NB4 (cell line): ENCODE measurements at places on chromosomes 5 and 9.

- no peak for DNase-seq
Measured at GRCh38 chr5:131266370-131267060, 2.7 kb downstream of the CDC42SE2 start.

DNA sequence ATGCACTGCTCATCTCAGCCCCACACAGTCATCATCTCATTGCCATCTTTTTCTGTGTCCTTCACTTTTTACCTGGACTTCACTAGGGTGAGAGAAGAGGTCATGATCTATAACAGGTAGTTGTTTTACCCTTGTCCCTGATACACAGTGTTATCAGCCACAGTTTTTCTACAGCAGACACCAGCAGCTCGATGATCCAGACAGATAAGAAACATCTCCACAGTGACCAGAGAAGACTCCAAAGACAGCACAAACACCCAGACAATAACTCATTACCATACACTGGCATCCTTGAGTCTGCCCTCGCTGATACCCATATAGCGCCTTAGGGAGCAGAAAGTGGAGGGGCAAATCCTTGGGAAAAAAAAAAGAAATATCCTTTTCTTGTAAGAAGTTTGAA is 194.1 kb downstream of the DTWD2 start:
- no peak for DNase-seq

- DNase-seq, result peak; percentile 40
Measured at GRCh38 chr5:176810081-176810597, at the start of gene UNC5A. TSS of gene UNC5A (plus strand) at chr5:176810559. CDS start at chr5:176810751, 192 bp downstream.

DNA sequence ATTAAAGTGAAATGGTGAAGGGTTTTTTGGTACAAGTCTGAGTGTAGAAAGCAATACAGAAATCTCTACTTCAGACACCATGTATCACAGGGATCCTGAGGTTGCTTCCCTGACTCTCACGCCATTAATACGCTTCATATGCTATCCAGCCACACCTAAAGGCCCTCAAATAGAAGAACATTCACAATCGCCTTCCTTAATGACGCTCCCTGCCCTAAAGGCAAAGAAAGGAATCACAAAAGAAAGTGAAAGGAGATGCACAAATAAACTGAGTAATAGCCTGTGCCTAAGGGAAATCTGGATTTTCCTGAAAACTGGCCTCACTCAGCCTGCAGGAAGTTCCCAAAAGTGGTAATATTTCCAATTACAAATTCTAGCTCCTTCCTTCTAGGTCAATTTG is 1002.7 kb upstream of the DMAC1 start:
- DNase-seq, result no peak

GRCh38 chr9:134592819-134593200 is 48.8 kb upstream of the COL5A1 start:
- DNase-seq, result no peak

- DNase-seq, result no peak
Measured at GRCh38 chr9:7209016-7209715, 451.4 kb downstream of the KDM4C start.

DNA sequence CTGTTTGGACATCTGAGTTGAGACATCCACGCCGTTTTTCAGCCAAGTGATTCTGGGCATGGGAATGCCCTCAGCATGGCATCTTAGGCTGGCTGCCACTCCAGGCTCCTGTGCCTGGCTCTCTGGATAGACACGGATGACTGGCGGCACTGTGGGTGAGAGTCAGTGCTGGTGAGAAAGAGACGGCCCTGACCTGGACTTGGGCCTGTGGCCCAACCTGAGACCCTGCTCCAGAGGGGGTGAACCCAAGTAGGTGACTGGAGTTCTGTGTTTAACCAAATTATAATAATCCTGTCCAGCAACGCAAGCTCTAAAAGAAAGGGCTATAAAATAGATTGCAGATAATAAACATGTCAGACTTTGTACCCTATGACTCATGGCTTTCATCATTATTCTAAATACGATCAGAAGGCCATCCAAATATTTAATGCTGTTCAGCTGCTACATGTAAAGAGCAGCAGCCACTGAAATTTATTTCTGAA is 173.9 kb downstream of the HSPA4 start:
- no peak for DNase-seq

DNA sequence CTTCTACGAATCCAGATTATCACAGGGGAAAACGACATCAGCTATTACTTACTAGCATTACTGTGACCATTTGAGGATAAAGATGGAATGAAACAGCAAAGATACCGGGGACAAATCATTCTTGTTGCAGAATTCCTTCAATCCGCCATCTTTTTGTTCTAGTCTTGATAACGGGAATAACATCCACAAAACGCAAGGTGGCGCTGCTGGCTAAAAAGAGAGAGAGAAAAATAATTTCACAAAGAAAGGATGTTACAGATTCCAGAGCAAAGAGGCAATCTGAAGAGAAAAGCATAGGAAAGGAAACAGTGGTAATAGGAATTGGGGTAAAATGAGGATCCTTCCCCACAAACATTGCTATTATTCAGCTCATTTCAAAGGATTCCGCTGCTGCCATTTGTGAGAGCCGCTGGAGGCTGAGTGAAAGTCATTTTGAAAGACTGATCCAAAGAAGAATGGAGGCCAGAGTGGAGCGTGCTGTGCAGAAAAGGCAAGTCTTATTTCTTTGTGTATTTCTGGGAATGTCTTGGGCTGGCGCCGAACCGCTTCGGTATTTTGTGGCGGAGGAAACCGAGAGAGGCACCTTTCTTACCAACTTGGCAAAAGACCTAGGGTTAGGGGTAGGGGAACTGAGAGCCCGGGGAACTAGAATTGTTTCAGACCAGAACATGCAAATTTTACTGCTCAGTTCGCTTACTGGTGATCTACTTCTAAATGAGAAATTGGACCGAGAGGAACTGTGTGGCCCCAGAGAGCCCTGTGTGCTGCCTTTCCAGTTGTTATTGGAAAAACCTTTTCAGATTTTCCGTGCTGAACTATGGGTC is at the start of gene PCDHB7:
Gene PCDHB7, plus strand, starts transcription at position 264 of the 824 bp plus-strand sequence. Its CDS starts 192 bp downstream, at position 456.
- peak; percentile 49 for DNase-seq

DNA sequence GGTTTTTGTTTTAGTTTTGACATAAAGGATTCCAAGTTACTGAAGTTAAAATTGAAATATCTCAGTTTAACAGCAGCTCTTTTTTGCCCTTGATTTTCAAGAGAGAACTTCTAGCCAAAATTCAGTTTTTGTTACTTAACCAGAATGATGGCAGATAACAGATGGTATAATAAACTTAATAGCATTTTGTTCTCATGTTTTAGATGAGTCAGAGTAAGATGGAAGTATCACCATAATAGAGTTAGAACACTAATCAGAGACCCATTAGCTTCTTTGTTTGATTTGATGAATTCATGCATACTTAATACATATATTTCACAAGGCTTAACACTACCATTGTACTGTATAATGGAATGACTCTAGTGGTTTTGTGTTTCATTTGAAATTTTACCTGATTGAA is 11.9 kb downstream of the ZCCHC9 start:
- no peak for DNase-seq

DNA sequence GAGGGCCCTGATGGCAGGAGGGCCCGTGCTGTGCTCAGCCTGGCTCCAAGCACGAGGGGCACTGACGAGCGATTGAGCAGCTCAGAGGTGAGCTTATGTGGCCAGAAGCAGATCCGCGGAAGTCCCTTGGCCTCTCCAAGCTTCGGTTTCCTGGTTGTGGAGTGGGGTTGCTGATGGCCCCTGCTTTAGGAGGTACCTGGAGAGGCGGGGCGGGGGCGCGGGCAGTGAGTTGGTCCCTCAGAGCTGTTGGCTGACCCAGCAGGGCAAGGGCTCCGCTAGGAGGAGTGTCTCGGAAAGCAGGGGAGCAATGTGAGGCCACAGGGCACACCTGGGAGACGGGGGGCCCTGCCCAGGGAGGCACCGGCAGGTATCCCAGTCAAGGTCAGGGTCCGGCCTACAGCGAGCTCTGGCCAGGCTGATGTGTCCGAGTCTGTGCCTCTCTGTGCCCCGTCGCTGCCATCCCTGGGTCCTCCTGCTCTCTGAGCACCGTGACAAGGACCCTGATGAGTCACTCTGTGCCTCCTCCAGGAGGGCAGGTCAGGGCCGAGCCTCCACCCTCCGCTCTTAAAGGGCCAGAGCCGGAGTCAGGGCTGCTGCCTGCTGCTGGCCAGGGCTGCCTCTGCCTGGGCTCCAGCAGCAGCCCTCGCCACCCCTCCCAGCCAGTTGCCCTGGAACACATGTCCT is 14.8 kb downstream of the NCS1 start:
- DNase-seq, result peak; percentile 77

DNA sequence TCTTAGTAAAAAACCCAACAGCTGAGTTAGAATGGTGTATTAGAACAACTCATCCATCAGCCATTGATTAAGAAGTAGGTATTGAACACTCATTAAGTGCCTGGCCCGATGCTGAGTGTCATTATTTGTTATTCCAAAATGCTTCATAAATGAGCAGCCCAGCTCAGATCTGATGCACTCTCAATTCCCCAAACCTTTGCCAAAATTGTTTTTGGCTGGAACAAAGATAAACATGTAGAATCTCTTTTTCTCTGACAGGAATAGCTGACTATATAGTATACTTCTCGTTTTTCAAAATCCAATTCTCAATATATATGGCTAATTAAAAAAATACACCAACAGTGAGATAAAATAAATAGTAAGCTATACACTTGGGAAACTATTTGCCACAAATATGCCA is 20.0 kb upstream of the ANKRD55 start:
- DNase-seq, result no peak

DNA sequence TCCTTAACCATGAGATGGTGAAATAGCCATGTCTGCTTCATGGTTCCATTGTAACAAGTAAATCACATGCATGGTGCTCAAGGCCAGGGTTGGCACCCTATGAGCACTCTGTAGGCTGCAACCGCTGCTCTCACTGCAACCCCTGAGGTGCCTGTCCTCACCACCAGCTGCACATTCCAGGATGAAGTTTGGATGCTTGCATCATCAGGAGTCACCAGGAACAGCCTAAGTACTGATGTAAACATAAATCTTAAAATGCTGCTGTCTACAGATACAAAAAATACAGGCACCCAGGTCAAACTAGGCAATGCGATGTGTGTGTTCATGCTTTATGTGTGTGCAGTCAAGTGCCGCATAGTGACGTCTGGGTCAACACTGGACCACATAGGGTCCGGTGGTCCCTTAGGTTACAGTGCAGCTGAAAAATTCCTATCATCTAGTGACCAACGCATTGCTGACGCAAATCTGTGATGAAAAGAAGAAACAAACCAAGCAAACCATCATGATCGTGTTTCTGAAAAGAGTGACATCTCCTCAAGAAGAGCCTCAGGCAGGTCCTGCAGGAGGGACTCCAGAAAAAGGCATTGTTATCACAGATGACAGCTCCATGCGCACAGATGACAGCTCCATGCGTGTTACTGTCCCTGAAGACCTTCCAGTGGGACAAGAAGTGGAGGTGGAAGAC is 234.8 kb downstream of the AUH start:
- DNase-seq, result no peak

DNA sequence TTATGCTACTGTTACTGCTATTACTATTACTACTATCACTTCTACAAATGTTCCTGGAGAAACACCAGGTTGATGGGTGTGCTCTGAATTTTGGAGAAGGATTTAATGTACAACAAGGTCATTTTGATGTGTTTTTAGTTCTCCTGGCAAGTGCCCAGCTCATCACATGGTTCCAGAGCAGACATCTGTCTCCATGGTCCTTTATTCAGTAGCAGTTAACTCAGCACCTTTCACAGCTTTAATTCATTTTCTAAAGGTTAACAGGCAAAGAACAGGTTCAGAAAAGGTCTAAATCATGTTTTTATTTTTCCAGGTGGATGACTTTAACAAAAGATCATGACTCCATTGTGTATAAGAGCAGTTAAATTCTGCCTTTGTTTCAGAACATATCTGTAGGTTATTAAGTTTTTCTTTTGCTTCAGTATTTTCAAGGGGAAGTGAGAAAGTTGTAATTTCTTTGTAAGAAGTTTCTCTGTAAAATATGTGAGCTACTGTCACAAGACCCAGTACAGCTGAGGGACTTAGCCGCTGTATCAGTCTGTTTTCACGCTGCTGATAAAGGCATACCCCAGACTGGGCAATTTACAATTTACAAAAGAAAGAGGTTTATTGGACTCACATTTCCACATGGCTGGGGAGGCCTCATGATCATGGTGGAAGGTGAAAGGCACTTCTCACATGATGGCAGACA is 41.9 kb downstream of the MTRR start:
- DNase-seq, result no peak

GRCh38 chr5:147859962-147860640 is 18.4 kb upstream of the SCGB3A2 start:
- no peak for DNase-seq

DNA sequence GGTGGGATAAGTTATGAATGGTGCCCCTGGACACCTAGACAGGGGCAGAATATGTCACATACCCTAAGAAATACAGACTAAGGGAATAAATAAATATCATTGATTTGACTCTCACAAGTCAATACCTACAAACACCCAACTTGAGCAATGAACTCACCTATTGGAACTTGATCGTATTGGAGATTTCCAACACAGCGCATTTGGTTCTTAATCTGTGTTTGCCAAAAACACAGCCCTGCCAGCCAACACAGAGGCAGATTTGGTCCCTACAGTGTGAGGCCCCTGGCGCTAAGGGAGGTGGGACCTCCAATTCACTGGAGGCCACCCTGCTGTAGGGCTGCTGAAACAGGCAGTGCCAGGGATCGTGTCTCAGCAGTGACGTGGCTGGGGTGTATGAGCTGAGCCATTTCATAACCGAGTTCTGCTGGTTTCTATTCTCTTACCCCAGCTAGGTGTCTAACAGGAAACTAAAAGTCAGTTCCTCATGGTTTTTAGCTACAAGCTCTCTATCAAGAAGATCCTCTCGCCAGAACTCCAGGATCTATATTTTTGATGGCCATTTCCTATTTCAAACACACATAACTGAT is 84.5 kb downstream of the SLC1A1 start:
- DNase-seq, result no peak

- DNase-seq, result no peak
Measured at GRCh38 chr5:123170816-123171215, 81.8 kb downstream of the PRDM6 start.

GRCh38 chr5:109141222-109142200 is 268.3 kb downstream of the PJA2 start:
- DNase-seq, result no peak

DNA sequence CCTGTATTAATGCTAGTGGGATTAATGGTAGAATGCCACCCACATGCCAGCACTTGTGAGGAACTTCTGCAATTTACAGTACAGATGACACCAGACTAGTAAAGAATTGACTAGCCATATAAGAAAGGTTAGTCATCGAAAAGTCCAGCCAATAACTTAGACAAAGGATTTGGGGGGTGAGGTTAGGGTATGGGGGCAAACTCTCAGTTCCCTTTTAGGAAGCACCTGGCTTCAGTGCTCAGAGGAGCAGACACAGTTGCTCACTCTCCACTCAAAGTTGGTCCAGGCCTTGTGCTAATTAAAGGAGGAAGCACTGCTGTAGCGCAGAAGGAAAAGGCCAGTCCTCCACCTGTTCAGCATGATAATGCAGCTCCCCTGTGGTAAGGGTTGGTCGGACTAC is 25.2 kb downstream of the TGFBR1 start:
- peak; percentile 48 for DNase-seq
